ENCODE measurements at places on chromosomes 4 and X. TPM values are rescaled to one million over a fixed set of nuclear protein-coding genes. Genes with fewer than 3 reads are reported as not detected.

Gene NLGN3
- total RNA-seq: 21.4 TPM

Gene DIPK2B
- total RNA-seq: 5.0 TPM

Gene SYNPO2
- 8.8 TPM for total RNA-seq

Gene UGT2A3
- 0.09 TPM for total RNA-seq

Gene DCX
- total RNA-seq: 216 TPM

Gene RFC1
- 45.5 TPM for total RNA-seq

Gene ADH7
- not detected for total RNA-seq

Gene GABRB1
- total RNA-seq: 48.8 TPM

Gene SAT1
- 56.0 TPM for total RNA-seq

Gene SRPX2
- total RNA-seq: 1.4 TPM

Gene SMIM9
- total RNA-seq: not detected

Gene F8A2
- not detected for total RNA-seq

Gene COL4A6
- 7.1 TPM for total RNA-seq

Gene XPNPEP2
- total RNA-seq: 1.5 TPM

Gene BBS12
- 7.3 TPM for total RNA-seq

Gene PPP4R3C
- total RNA-seq: not detected

Gene HSPA4L
- total RNA-seq: 12.2 TPM

Gene HTN3
- total RNA-seq: not detected

Gene SRPX
- total RNA-seq: 5.2 TPM

Gene USP17L22
- total RNA-seq: not detected

Gene TKTL2
- 0.73 TPM for total RNA-seq

Gene LONRF3
- total RNA-seq: 3.3 TPM

Gene FAM47C
- not detected for total RNA-seq

Gene TMEM154
- 1.5 TPM for total RNA-seq

Measured in cerebellum (tissue), 4 donors.